ENCODE measurements at places on chromosomes 4 and X.

GRCh38 chr4:108166441-108167315, 2.1 kb downstream of the LEF1 start:
- peak; percentile 51 for DNase-seq

GRCh38 chr4:147194114-147194513, 248.4 kb upstream of the TTC29 start:
- DNase-seq, result no peak

DNA sequence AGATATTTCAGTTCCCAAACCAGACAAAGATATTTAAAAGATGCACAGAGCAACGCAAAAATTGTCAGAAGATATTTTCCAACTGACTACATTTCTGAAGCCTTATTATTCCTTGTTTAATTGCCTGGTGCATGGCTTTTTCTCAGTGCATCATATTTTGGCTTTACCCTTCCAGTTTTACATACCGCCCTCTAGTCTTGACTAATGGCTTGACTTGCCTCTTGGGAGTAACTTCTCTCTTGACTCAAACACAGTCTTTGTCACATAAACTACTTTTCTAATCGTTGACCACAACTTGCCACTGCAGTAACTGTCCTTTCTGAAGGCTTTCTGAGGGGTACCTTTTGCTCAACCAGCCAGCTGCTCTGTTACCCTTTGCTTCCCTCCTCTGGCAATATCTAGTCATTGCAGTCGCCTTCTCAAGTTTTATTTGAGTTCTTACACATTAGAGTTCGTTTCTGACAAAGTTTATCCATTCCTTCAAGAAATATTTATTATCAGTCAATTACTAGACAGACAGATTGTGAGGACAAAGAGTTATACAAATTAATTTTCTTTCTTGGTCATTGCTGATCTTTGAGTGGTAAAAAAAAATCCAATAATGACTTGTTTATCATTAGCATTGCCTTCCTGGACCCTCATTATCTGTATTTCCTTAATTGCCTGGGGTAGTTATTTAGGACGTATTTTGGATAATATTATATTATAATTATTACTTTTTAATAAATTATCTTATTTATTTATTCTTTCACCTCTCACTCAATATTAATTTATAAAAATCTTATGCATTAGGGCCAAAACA, 506.9 kb upstream of the PCDH10 start:
- DNase-seq, result no peak

- DNase-seq, result no peak
These were observed 24.2 kb downstream of the ERVMER34-1 start for GRCh38 chr4:52726826-52727580.

DNA sequence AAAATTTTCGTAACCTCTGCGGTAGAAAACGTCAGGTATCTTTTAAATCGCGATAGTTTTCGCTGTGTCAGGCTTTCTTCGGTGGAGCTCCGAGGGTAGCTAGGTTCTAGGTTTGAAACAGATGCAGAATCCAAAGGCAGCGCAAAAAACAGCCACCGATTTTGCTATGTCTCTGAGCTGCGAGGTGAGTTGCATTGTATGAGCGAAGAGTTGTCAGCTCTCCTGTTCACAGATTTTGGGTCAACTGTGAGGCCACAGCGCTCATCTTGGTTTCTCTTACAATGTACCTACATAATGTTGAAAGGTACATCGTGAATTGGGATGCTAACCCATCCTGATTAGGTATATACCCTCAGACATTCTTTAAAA, 486 bp downstream of the CLCN3 start:
- no peak for DNase-seq

- DNase-seq, result no peak
These were observed 197.9 kb downstream of the EVC2 start for GRCh38 chr4:5510504-5510903.
